ENCODE measurements at places on chromosomes 1 and 21.

GRCh38 chr21:15826147-15826780 lies 96.5 kb downstream of the USP25 start:
- no peak for DNase-seq

- DNase-seq = no peak
These were observed 6.2 kb downstream of the DISP3 start for GRCh38 chr1:11485191-11485590.

DNA sequence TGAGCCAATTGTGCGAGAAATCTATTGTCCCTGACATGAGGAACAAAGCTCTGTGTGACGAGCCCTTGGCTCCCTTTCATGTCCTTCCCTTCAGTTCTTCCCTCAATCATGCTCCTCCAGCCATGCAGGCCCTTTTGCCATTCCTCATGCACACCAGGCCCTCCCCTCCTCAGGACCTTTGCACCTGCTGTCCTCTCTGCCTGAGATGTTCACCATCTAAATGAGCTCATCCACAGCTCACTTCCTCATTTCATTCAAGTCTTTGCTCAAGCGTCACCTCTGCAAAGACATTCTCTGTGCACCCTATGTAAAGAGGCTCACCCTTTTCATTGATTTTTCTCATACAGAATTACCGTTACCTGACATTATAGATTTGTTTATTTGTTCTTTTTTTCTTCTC lies 43.7 kb downstream of the C8B start:
- no peak for DNase-seq

DNA sequence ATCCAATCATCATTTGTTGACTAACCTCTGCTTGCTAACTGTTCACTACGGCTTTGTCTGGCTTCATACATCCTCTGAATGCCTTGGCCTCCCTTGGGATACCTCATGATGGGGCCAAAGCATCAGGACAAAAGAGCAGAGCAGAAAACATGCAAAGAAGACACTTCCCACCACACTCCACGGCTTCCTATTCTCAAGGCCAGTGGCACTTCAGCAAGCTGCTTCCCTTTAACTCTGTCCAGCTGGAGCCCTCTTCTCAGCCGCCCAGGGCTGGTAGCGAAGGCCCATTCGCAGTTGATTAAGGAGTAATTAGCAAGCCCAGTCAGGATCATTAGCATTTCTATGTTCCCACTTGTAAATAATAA lies 224.3 kb upstream of the FGGY start:
- DNase-seq = no peak

DNA sequence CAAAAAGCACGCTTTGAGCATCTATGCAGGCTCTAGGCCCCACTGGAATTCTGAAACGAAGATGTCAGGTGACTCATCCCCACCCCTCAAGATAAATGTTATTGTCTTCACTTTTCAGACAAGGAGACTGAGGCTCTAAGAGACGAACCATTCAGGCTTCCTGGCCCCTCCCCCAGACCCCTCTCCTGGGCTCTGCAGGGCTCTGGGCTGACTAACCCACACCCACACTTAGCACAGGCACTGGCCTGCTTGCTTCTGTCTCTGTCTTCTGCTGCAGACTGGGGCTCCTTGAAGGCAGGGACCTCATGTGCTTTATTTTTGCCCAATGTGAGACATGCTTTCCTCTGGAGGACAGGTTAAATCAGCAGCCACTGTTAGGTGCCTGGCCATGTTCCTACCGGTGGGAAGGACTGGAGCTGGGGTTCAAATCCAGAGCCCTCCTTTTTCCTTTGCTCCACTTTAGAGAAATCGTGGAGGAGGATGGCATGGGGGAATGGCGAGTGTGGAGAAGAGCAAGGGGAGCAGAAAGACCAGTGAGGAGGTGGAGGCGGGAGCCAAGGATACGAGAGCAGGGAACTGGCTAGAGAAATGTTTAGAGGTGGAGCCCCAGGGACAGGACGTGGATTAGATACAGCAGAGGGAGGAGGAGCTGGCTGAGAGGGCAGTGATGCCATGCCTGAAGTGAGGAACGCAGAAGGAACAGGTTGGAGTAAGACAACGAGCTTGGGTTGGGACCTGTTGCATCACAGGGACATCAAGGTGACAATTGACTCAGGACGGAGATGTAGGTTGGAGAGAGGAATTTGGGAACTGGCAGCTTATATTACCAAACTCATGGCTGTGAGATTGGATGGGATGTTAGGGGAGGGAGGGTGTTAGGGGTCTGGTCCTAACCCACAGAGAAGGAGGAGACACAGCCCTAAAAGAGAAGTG lies 1.7 kb downstream of the TMEM125 start:
- DNase-seq = no peak

- no peak for DNase-seq
These were observed 20.2 kb downstream of the PEA15 start for GRCh38 chr1:160225345-160225744.

DNA sequence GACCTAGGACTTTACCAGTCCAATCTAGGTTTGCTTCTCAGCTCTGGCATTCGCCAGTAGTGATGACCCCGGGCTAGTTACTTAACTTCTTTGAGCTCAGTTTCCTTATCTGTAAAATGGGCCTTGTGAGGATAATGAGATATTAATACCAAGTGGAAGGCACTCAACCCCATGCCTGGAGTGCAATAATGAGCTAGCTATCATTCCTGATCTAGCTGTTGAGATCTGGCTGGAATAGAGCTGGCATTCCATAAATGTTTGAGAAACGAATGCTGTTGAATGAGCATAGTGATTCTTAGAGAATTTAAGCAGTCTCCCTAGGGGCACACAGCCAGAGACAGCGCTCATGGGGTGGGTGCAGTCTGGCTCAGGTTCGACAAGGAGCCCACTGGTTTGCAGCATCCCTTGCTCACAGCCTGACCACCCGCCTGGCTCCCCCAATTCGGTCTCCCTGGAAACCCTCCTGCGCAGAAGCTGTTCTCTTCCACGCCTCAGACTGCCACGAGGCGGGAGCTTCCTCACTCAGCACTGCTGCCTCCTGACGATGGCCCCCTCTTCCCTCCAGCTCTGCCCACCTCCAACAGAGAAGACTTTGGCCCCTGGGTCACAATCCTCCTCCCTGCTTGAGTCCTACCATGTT lies 32.5 kb downstream of the DHCR24 start:
- no peak for DNase-seq

Measured in GOT3 (cell line).